Ammon's horn (tissue), 1 donor: ENCODE measurements at places on chromosomes 1 and 21.

- no peak for DNase-seq
Measured at GRCh38 chr21:35538386-35538785, 489.3 kb upstream of the RUNX1 start.

DNA sequence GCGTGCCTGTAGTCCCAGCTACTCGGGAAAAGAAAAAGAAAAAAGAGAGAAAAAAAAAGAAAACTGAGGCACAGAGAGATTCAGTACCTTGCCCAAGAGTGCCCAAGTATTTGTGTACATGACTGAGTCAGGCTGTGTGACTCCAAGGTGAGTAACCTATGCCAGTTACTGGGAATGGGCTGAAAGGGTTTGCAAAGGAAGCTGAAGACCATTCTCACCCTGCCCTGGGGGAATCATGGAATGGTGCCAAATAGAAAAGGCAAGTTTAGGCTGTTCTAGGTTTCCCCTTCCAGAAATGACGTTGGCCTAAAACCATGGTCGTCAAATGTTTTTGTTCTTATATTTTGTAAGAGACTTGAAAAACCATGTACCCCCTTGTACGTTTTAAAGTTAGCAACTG lies 37.9 kb upstream of the LRIG2 start:
- no peak for DNase-seq

GRCh38 chr1:200979574-200980451 lies 43.7 kb downstream of the KIF21B start:
- no peak for DNase-seq

GRCh38 chr1:39544327-39544726 lies 32.3 kb downstream of the PABPC4 start:
- DNase-seq = no peak

DNA sequence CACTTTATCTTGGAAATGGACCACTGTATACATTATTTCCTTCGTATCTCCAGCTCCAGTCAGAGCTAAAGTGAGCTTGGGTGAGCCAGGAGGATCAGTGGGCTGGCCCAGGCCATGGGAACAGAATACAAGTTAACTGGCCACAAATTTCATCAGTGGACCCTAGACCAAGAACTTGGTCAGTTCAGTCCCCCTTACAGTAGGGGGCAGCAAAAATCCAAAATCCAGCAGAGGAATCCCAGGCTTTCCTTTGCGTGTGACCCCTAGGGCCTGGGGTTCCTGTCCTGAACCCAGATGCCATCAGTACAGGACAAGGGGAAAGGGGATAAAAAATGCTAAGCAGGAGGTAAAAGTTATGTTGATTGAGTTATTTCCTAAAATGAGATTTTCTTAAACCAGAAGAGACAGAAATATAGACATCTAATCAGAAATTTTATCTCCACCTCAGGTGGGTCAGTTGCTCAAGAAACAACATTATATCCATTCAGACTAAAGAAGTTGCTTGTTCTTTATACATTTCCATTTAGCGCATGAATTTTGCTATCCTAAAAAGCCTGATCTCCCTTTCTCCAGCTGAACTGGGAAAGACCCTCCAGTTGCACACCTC lies 24.1 kb upstream of the LCE5A start:
- DNase-seq = no peak

- DNase-seq = no peak
Measured at GRCh38 chr1:74406759-74407158, 105.7 kb downstream of the LRRC53 start.

GRCh38 chr1:41380979-41381691 lies 19.9 kb downstream of the FOXO6 start:
- DNase-seq = no peak

GRCh38 chr1:237145379-237146135 lies 103.6 kb downstream of the RYR2 start:
- DNase-seq = no peak
